Inflammatory macrophage (primary cell): ENCODE measurements at places on chromosomes 6 and 20.

DNA sequence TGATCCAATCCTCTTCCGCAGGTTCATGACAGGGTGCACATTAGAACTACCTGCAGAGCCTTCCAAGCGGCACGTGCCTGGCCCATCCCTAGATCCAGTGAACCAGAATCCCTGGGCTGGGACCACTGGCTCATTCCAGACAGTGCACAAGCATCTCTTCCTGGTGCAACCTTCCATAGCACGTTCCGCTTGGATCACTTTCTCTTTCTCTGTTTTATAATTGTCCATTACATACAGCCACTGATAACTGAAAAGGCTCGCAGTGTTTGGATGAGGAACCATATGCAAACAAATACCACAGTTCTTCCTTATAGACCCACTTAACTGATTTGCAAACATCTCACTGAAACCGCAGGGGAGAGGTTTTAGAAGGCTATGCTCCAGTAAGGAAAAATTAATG, 59.6 kb upstream of the DDR1 start:
- no peak for DNase-seq

- peak; percentile 30 for DNase-seq
Measured at GRCh38 chr20:43915211-43916072, 790 bp downstream of the TOX2 start.

GRCh38 chr6:133816171-133816570, 72.7 kb upstream of the TCF21 start:
- DNase-seq = no peak

- no peak for DNase-seq
Measured at GRCh38 chr20:40393197-40394079, 295.6 kb downstream of the MAFB start.

DNA sequence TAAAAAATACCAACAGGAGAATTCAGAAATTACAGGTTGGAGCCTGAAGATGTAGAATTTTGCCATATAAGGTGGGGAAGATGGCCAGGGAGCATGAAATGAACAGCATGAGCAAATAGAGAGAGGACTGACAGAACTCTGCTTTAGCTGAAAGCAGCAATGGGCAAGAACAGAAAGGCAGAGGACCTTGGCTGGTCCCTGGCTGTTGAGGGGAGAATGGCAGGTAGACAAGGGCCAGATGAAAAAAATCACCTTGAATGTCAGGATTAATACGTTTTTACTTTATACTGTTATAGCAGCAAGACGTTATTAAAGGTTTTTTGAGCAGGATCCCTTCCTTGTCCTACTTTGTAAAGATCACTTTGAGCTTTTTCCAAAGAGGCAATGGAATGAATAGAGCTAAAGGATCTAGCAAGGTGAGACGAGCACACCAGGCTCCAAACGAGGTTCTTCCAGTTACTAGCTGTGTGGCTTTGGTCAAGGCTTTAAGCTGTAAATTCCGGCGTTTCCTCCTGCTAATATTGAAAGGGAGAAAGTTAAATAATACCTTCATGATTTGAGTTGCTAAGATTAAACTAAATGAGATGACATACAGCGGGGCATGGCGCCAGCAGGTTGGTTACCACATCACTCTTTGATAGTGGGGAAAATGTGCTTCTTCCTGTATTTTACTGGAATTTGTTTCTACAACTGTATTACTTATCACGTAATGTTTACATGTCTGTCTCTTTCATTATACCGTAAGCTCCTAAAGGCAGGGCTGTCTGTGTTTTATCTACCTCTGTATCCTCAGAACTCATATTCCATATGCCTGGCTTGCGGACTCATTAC, 776 bp downstream of the PPIL1 start:
- peak; percentile 12 for DNase-seq

- no peak for DNase-seq
Measured at GRCh38 chr6:125451750-125452149, 150.0 kb upstream of the HDDC2 start.

- peak; percentile 25 for DNase-seq
Measured at GRCh38 chr6:34310817-34311216, 62.0 kb upstream of the SMIM29 start.

- DNase-seq = no peak
Measured at GRCh38 chr6:53889365-53889764, 94.6 kb downstream of the LRRC1 start.

DNA sequence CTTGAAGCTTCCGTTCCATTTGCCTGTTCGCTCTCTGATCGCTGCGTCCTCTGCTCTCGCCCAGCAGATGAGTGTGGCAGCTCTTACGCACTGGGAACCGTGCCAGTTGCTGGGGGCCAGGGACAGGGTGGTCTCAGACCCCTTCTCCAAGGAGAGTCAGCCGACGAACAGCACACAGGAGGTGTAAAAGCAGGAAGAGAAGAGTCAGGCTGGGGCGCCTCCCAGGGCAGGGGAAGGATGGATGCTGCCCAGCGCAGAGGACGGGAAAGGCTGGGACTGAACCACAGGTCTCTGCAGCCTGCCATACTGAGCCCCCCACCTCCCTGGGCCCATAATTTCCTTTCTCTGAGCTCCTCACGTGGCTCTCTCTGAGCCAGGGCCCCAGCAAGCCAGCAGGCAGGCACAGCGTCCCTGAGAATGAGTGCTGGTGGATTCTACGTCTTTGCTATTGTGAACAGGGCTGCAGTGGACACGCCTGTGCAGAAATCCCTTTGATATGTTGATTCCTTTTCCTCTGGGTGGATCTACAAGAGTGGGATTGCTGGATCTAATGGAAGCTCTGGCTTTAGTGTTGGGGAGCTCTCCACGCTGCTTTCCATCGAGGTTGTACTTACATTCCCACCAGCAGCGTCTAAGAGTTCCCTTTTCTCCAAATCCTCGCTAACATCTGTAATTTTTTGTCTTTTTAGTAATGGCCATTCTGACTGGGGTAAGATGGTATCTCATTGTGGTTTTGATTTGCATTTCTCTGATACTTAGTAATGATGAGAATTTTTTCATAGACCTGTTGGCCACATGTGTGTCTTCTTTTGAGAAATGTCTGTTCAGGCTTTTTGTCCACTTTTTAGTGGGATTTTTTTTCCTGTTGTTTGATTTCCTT, 104.1 kb downstream of the PSMB1 start:
- DNase-seq = no peak

GRCh38 chr6:145003145-145003544, 718.0 kb downstream of the UTRN start:
- DNase-seq = no peak

- peak; percentile 84 for DNase-seq
Measured at GRCh38 chr20:33947709-33948295, 45.9 kb upstream of the RALY start.

- no peak for DNase-seq
Measured at GRCh38 chr6:163588220-163588919, 173.9 kb downstream of the QKI start.

- DNase-seq = peak; percentile 54
Measured at GRCh38 chr20:63223121-63223825, 7.3 kb upstream of the YTHDF1 start.

DNA sequence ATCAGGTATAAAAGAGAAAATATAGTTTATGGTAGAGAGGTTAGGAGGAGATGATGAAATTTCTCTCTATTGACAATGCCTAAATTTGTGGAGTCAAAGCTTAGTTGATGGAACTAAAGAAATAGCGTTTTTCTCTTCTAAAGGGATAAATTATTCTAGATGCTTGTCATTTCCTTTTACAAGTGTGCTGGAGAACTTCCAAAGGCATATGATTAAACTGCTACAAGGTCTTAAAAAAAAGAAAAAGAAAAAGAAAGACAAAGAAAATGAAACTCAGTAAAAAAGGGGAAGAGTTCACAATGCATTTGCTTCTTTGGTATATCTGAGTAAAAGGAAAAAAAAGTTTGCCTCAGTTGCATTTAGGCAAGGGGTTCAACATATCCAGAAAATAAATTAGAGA, 499.8 kb upstream of the PTCHD4 start:
- no peak for DNase-seq

- no peak for DNase-seq
Measured at GRCh38 chr6:26271668-26272024, 93.4 kb upstream of the BTN3A2 start.

GRCh38 chr6:83359638-83360037, 71.2 kb downstream of the ME1 start:
- no peak for DNase-seq

DNA sequence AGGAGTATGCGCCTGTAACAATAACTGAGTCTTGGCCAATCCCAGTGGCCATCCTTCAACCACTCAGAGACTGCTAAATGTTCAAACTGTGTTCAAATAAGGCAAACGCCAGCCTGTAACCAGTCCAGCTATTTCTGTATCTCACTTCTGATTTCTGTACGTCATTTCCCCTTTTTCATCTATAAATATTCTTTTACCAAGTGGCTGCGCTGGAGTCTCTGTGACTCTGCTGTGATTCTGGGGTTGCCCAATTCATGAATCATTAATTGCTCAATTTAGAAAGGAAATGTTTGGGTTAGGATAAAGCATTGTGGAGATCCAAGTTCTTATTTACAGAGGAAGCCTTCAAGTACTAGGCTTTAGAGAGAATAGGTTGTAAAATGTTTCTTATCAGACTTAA, 89.8 kb upstream of the UST start:
- peak; percentile 93 for DNase-seq

GRCh38 chr6:108606250-108606690, 45.6 kb downstream of the FOXO3 start:
- no peak for DNase-seq

DNA sequence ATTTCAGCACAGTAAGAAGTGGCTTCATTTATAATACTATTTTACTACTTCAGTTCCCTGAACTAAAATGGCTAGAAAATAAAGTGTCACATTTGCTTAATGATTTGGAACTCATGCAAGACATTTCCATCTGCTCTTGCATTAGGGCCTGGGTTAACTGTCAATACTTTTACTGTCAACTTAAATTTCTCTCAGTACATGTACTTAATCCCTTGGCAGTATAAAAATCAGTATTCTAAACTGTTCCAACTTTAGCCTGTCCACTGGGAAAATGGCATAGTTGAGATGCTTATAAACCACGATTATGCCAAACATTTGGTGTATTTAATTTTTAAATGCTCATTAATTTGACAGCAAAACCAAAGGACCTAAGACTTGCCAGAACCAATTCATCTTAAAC, 154.5 kb downstream of the ASCC3 start:
- DNase-seq = no peak

DNA sequence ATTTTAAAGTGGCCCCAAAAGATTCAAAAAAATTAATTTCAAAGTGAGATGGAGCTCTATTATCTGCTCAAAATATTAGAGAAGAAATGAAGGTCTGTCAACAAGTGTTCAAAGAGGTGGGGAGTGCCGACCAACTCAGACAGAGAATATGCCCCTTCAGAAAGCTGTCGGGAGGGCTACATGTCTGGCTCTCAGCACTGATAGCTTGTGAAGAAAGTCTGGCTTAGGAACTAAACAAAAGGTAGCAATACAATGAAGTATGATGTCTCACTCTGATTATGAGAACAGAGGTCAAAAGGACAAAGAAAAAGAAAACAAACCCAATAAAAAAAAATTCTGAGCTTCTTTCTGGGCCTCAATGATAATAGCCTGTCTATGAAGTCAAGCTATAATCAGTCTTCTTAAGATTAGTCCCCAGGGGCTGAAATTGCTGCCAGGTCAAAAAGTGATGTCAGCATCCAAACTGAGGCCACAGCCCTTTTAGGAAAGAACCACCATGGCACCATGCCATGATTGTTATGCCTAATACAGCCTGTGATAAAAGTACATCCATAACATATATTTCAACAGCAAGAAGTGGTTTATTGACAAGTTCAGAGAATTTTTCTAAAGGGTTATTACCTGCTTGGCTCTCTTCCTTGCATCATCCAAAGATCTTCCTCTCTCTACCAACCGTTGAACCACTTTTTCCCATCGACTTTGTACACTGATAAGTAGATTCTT, 150.9 kb downstream of the DST start:
- DNase-seq = no peak

- DNase-seq = no peak
Measured at GRCh38 chr20:31236953-31237352, 20.5 kb upstream of the DEFB115 start.

GRCh38 chr6:167721291-167721690, 105.4 kb upstream of the AFDN start:
- no peak for DNase-seq

DNA sequence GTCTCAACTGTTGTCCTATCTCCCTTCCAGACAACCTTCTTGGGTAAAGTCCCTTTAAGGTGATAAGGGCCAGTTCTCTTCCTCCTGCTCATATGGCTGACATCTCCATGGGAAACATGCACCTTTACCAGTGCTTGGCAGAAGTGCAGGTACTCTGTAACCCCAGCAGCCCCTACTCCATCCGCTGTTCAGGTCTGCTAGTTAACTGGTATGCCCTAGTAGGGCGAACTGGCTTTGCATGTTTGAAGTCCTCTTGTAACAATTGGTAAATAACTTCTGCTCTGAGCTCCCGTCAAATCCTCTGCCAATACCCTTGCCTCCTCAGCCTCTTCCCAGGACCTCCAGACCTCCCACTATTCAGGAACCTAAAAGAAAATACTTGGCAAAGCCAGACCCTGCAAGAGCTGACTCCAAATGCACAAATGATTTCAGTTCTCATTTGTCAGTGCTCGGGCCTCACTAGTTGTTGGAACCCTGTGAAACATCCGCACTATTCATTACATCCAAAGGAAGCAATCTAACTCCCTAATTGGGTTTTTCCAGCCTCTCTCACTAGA, 703.7 kb downstream of the MAFB start:
- DNase-seq = no peak

DNA sequence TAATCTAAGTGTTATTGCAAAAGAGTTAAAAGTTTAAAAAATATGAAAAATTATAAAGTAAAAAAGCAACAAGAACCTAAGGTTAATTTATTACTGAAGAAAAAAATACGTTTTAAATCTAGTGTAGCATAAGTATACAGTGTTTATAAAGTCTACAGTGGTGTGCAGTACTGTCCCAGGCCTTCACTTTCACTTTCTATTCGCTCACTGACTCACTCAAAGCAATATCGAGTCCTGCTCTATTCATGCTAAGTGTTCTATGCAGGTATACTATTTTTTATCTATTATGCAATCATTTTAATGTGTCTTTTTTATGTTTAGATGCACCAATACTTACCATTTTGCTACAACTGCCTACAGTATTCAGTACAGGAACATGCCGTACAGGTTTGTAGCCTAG, 113.0 kb downstream of the MANEA start:
- no peak for DNase-seq

GRCh38 chr20:5092765-5093339, 26.9 kb downstream of the PCNA start:
- no peak for DNase-seq

GRCh38 chr6:41602864-41603608, 35.2 kb upstream of the MDFI start:
- peak; percentile 77 for DNase-seq

DNA sequence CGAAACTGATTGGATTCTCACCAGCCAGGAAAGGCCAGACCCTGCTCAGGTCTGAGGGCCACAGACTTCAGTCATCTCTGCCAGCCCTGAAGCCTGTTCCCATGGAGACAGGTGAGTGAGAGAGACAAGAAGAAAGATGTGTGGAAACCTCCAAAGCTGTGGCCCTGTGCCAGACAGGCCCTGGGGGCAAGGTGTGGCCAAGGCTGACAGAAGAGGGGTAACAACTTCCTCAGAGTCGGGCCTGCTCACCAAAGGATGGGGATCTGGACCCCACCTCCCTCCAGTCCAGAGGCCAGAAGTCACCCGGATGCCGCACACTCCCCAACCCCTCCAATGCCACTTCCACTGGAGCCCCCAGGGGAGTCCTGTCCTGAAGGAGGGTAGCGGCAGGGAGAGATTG, 73.6 kb downstream of the MDGA1 start:
- no peak for DNase-seq
